ENCODE measurements at places on chromosomes 7 and 10. TPM values are rescaled to one million over a fixed set of nuclear protein-coding genes. Genes with fewer than 3 reads are reported as not detected.

Gene GRM3
- not detected for total RNA-seq

Gene OGA
- total RNA-seq = 96.4 TPM

Gene RBM20
- not detected for total RNA-seq

Gene INHBA
- 5.0 TPM for total RNA-seq

Gene PON1
- total RNA-seq = not detected

Gene HECW1
- total RNA-seq = under 0.01 TPM

Gene OPN1SW
- not detected for total RNA-seq

Gene PDZD7
- total RNA-seq = 0.13 TPM

Gene HOXA4
- total RNA-seq = not detected

Gene CAMK2B
- total RNA-seq = not detected

Gene TRPV5
- not detected for total RNA-seq

Gene CPA4
- 5.6 TPM for total RNA-seq

Gene PON3
- 0.64 TPM for total RNA-seq
